HT-29 (cell line): ENCODE measurements at places on chromosomes 2 and 18.

DNA sequence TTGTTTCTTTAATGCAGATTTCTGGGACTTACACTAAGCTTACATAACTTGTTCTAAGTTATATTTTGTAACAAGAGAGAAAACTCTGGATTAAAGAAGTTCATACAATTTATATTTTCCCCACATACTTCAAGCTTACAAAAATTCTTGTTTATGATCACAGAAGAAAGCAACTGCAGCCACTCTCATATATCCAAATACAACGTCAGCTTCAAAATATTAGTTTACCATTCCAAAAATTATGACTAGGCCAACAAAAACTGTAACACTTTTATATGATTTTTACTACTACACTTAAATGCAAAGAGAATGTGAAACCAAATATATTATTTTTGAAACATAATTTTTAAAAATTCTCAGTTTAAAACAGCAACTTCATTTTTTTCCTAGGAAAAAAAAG is 30.9 kb downstream of the LPIN2 start:
- DNase-seq, result no peak

- DNase-seq, result peak; percentile 88
Measured at GRCh38 chr18:5238371-5238976, 41.4 kb upstream of the AKAIN1 start.

GRCh38 chr2:238645095-238645494 is 202.8 kb upstream of the TWIST2 start:
- no peak for DNase-seq

- DNase-seq, result no peak
Measured at GRCh38 chr2:12177455-12178288, 431.2 kb downstream of the LPIN1 start.

DNA sequence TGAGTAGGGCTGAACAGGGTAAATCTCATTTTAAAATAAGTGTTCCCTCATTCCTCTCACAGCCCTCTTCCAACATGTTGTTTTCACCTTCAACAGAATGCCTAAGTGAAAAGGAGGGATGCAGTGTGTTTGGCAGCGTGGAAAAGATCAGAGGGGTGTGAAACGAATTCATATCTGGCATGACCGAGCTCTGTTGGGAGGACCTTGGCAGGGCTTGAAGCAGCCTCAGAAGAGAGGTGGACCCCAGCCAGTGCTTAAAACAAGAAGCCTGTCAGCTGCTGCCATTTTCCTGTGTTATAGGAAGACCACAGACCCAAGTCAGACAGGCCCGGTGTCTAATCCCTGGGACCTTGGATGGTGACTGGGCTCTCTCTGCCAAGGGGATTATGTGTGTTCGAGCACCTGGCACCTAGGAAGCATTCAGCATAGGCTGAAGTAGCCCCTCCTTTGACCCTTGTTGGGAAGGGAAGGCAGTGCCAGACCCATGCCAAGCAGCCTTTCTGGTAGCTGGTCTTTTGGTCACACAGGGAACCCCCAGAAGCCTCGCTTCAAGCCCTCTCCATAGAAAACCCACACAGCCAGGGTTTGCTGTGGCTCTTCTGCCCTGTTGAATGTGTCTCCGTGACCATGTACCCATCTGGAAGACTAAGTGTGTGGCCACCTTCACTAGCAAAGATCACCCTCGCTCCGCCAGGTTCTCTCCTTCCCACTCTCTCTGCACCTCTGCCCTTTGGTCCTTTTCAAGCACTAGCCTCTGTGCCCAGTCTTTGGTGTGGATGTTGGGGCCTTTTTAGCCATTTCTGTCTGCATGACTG is 87.5 kb upstream of the ST3GAL5 start:
- DNase-seq, result no peak

DNA sequence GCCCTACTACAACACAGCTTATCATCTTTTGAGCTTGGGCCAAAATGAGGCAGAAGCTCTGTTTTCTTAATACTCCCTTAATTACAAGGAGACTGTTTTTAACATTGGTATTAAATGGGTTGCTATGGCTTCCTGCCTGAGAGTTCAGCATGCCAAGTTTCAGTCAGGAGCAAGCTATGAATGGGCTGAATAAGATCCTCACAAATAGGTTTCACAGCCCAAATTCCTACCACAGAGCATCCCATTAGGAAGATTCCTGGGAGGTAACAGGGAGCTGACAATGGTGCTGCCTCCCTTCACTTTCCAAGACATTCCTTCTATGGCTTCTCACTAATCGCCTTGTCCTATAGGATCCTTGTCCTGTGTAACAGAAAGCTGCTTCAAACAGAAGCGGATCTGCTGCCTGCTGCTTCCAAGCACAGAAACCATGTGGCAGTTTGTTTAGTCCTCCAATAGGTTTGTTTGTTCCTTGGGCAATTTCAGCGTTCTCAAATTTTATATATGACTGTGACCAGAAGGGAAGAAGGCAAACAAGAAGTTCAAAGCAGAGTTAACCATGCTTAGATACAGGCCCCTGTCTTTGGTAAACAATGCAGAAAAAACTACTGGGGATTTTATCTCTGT is 70.9 kb downstream of the NCKAP5 start:
- no peak for DNase-seq

- no peak for DNase-seq
Measured at GRCh38 chr2:24939353-24939752, 19.3 kb upstream of the ADCY3 start.

DNA sequence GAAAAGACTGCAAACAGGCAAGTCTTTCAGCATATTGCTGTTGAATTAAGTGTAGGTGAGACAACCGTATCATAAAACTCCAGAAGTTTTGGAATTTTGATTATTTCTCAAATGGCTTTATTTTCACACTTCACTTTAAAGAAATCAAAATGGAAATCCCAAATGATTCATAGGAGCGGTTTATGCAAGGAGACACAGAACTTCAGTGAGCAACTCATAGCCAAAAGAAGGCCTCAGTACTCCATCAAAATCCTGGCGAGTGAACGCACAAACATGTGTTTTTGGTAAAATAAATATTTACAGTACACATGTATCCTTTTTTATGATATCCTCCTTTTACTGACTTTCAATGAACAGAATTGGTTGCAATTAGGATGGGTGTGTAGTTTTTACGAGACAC is 140.4 kb upstream of the APCDD1 start:
- no peak for DNase-seq

DNA sequence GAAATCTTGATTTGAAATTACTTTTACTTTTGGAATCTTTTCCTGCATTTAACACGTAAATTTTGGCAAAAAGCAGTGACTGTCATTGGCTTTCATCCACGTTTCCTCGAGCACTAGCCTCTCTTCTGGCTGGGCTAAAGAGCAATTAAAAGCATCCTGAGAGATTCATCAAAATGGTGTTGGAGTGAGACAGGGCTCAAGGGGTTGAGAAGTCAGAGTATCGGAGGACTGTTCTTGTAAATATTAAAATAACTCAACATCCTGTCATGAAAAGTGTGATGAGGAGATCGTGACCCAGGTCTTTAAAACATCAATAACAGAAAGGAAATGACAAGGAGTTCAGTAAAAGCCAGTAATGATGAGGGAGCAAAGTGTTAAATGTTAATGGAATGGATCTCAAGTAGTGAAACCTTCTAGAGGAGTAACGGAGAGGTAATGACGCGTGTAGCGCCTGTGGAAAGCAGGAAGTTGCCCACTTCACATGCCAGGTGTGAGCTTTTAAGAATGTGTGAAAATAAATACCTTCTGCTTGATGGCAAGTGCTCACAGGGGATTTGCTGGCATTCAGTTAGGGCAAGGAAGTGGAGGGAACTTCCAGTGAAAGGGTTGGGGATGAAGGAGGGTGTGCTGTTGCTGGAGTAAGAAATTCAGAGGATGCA is 754.4 kb downstream of the ADCYAP1 start:
- DNase-seq, result no peak

DNA sequence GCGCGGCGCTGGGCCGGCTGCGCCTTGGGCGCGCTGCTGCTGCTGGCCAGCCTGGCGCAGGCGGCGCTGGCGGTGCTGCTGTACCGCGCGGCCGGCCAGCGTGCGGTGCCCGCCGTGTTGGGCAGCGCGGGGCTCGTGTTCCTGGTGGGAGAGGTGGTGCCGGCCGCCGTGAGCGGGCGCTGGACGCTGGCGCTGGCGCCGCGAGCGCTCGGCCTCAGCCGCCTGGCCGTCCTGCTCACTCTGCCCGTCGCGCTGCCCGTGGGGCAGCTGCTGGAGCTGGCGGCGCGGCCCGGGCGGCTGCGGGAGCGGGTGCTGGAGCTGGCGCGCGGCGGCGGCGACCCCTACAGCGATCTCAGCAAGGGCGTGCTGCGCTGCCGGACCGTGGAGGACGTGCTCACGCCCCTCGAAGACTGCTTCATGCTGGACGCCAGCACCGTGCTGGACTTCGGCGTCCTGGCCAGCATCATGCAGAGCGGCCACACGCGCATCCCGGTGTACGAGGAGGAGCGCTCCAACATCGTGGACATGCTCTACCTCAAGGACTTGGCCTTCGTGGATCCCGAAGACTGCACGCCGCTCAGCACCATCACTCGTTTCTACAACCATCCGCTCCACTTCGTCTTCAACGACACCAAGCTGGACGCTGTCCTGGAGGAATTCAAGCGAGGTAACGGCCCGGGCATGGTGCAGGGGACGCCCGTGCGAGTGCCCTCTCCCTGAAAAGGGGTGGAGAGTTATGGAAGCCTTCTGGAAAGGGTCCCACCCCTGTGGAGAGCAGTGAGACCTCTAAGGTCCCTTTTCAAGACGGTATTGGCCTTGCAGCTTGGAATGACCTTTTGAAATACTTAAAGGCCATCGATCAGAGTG is 1.0 kb downstream of the CNNM3 start:
- peak; percentile 22 for DNase-seq

DNA sequence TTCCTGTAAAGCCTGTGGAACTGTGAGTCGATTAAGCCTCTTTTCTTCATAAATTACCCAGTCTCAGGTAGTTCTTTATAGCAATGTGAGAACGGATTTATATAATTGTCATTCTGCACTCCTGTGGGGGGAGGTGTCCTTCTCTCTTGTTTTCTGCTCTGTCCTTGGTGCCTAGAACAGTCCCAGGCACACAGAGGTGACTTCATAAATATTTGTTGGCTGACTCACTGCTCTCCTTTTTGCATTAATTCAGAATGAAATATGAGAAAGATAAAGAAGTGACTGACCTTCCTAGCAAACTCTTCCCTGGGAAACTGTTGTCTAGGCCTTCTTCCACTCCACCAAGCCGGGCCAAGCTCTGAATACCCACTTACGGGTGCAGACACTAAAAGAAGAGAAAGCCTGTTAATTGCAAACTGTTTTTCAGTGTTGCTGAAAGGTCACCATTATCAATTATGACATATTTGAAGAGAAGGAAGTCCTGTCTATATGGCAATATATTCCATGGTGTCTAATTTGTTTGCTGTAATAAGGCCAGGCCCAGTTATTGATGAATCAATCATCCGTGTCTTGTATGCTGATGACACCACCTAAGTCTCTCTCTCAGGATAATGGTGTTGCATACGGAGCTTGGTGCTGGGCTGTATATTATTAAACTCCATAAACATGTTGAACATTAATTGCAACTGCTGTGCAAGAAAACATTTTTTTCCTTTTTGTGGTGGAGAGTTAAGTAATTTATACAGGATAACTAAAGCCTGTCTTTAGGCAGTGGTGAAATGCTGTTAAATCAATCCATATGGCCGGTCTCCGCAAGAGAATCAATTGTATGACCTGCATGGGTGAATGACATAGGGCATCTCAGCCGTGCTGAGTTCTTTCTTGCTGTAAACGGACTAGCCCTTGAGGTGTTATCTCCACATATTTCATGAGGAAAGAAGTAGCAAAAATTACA is 567.5 kb downstream of the SLC4A3 start:
- DNase-seq, result no peak

DNA sequence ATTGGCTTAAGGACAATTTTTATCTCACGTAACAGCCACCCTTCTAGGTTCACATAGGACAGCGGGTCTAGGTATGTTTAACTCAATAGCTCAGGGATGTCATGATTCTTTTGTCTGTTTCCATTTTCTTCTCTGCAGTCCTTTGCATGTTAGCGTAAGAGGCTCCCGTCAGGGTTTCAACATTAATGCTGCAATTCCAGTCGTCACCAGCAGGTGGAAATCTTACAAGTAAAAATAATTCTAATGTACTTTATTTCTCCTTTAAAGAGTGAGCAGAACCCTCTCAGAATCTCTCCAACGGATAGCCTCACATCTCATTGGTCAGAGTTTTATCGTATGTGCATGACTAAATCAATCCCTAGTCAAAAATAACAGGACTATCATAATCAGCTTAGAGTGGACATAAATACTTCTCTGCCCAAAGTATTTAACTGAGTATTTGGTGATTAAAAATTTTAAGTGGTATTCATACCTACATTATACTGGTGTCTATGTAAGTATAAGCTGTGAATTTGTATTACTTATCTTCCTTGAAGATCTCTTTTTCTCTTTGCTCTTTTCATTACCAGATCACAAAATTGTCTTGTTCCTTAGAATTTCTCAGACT is 487.2 kb upstream of the GCFC2 start:
- peak; percentile 79 for DNase-seq

GRCh38 chr2:106904242-106904641 is 18.3 kb upstream of the ST6GAL2 start:
- DNase-seq, result no peak

DNA sequence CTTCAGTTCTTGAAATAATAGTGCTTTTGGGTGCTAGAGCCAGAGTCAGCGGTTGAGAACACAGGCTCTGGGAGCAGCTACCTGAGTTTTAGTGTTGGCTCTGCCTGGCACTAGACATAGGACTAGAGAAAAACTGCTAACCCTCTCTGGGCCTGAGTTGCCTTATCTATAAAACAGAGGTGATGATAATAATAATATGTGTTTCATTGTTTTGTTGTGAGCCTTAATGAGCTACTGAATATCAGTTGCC is 391.7 kb downstream of the PTPRM start:
- no peak for DNase-seq

DNA sequence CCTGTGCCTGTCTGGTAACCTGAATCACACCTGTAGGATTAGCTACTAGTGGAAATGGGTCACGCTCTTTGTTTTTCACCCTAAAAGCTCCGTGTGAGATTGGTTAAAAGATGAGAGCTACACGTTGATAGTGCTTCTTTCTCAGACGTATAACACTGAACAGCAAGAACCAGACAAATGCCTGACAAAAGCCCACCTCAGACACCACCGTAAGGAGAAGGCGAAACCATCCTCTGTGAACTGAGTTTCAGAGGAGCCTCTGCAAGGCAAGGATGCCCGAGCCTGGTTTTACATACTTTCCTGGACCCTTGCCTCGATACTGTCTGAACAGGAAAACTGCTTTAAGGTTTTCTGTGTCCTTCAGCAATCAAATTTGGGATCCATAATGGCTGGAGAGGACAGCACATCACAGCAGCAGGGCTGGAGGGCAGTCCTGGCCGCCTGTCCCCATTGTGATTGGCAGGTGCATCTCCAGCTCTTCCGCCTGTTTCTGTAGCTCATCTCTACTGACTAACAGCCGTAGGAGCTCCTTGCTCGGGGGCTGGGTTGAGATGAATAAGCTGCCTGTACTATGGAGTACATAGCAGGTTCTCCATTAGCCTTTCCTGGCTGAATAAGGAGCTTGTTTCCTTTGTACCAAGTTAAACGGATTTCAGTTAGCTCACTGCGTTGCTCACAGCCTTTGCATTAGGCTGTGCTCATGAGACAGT is 155.5 kb downstream of the MYT1L start:
- DNase-seq, result no peak
